Stimulated activated CD8-positive, alpha-beta memory T cell treated with anti-CD3 and anti-CD28 coated beads, Interleukin-7, amount 100 ng/mL, for 4 hours (primary cell): ENCODE measurements at places on chromosomes 16 and 17.

- DNase-seq = no peak
Measured at GRCh38 chr16:64926476-64926875, 195.4 kb downstream of the CDH11 start.

DNA sequence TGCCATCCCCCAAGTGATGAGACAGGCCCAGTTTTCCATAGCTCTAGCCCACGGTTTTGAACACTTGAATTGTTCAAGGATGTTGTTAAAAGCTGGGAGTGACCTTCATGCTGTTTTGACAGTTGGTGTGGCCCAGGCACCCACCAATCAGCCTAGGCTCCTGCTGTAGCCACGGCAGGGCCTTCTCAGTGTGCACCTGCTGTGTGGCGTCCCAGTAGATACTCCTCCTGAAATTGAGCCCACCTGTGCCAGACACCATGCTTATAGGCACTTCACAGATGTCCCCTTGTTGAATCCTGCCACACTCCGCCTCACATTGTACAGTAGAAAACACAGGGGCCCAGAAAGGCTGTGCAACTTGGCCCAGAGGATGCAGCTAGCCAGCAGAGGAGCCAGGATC lies 86.4 kb downstream of the SOCS1 start:
- DNase-seq = no peak

DNA sequence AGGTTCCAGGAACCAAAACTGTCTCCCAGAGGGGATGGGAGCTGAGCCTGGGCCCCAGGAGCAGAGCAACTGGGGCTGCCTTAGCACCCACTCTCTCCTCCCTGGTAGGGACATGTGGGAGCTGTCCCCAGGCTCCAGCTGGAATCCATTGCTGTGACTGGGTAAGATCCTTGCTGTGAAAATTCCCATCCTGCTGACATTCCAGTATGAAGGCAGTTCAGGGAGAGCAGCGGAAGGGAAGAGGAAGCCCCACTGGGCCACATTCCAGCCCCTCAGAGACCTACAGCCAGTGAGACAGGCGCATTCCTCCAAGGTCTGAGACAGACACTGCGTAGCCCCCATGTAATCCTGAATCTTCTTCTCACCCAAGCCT lies 24.2 kb downstream of the MYO18A start:
- no peak for DNase-seq

- DNase-seq = no peak
Measured at GRCh38 chr16:67608364-67608763, 36.6 kb upstream of the CARMIL2 start.

- no peak for DNase-seq
Measured at GRCh38 chr17:66829386-66829864, 5.5 kb upstream of the CACNG5 start.

GRCh38 chr16:65083164-65083857 lies 38.6 kb downstream of the CDH11 start:
- DNase-seq = no peak

- no peak for DNase-seq
Measured at GRCh38 chr16:6446370-6446769, 886.3 kb upstream of the RBFOX1 start.

DNA sequence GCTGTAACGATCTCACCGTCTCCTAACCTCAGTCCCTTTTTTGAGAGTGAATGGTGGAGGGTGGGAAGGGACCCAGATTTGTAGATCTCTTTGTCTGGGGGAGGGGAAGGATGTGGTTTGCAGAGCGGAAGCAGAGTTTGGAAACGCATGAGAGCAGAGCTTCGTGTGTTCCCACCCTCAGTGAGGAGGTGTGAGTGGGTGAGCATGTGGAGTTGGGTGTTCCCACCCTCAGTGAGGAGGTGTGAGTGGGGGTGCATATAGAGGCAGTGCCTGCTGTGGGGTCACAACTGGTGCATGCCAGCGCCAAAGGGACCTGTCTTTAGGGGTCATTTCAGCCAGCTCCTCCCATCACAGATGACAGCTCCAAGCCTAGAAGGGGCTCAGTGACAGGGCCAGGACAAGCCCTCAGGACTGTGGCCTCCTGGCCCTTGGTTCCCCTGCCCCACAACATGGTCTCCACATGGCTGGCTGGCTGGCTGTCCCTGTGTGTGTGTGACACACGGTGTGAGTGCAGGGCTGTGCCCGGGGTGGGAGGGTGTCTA lies 1.8 kb upstream of the CISD3 start:
- DNase-seq = peak; percentile 74

DNA sequence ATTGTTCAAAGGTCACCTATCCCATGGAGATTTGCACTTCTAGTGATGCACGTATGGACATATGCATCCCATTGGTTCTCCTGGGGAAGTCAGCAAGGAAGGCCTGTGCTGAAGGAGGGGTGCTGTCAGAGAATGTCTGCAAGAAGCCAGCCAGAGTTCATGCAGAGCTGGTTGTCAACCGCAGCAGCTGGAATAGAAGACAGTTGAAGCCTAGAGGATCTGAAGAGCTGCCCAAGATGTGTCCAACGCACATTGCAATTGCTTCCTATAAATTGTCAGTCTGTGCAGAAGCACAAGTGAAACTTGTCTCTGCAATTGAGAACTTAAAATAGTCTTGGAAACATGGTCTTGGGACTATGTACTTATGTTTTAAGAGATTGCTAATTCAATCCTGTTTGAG lies 82.1 kb upstream of the CNTNAP4 start:
- no peak for DNase-seq

GRCh38 chr16:47304563-47304962 lies 156.3 kb downstream of the ITFG1 start:
- no peak for DNase-seq

GRCh38 chr16:49664221-49665215 lies 191.4 kb downstream of the ZNF423 start:
- DNase-seq = no peak

DNA sequence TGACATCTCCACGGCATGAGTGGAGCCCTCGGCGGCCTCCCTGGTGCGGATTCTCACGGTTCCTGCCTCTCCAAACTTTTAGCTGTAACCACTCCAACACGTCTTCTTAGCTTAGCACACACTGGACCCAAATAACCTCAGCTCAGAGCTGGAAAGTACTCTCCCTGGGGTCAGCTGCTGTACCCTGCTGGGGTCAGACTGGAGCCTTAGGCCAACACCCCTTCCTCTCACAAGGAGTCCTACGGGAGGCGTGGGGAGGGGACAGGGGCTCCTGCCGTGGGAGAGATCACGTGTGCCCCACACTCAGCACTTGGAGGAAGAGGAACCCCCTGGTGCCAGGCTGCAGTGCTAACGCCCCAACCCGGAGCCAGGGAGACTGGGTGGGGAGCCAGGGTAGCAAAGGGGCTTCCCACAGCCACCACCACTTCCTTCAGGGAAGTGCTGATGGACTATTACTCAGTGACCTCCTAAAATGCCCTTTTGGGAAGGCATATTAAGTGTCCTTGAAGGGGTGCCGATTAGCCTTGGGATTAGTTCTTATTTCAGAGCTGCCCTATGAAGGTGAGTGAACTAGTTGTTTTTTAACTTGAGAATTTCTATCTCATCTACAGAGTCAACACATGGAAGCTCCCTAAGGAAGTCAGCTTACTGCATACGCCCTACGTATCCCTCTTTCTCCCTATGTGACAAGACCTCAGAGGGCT lies 124.0 kb downstream of the HIC1 start:
- DNase-seq = no peak

- DNase-seq = no peak
Measured at GRCh38 chr17:37016780-37017179, 68.0 kb downstream of the AATF start.

DNA sequence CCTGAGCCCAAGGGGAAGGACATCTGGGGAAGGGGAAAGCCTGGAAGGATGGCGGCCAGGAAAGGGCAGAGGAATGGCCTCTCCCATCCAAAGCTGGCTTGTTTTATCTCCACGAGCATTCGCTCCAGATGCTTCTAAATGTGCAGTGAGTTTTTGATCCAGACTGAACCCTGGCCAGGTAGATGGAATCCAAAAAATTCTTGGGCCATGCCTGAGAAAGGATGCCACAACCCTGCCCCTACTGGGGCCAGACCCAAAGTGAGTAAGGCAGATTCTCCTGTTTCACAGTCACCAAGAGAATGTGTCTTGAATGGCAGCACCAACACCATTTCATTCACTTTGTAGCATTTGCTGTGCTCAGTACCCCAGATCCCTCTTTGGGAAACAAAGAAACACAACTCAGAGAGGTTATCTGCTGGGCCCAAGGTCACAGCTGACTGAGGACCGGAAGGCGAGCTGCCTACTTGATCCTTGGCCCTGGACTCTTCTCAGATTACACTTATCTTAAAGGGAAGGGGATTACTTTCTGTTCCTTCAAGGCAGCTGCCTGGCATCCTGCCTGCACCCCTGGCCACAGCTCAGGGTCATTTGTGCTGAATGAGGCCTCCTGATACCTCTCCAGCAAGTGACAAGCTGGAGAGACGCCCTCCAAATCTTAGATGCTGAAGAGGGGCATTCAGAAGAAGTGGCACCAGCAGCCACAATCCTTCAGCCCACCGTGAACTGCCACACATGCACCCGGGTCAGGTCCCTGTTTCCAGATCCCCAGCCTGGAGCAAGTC lies 3.6 kb downstream of the LRRC75A start:
- no peak for DNase-seq

- DNase-seq = peak; percentile 12
Measured at GRCh38 chr16:57999366-57999970, 1.0 kb downstream of the ZNF319 start.

GRCh38 chr17:7016886-7017826 lies 4.7 kb downstream of the RNASEK start:
- DNase-seq = no peak

- no peak for DNase-seq
Measured at GRCh38 chr16:1474082-1474795, 589 bp downstream of the CLCN7 start.

DNA sequence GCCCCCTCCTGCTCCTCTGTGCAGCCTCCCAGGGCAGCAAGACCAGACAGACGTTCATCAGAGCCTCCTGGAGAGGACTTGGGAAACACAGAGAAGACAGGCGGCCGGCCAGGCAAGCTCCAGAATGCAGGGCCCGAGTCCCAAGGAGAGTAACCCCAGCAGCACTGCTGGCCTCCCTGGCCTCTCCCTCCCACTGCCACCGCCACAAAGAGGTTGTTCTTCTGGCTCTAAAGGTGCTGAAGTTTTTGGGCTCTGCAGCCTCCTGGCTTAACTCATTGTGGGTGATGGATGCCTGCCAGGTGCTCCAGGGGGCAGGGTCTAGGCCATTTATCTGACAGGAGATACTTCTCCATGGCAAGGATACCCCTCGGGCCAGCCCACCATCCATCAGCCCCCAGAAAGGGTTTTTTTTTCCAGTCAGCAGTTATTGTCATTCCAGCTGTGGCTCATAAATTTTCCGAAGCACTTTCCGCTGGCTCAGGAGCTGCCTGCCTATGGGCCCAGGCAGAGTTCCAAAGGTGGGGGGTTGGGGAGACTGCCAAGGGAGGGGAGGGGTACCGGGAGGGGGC lies 32.0 kb upstream of the MRPS23 start:
- no peak for DNase-seq

- DNase-seq = no peak
Measured at GRCh38 chr16:85348911-85349334, 236.7 kb upstream of the CIBAR2 start.

DNA sequence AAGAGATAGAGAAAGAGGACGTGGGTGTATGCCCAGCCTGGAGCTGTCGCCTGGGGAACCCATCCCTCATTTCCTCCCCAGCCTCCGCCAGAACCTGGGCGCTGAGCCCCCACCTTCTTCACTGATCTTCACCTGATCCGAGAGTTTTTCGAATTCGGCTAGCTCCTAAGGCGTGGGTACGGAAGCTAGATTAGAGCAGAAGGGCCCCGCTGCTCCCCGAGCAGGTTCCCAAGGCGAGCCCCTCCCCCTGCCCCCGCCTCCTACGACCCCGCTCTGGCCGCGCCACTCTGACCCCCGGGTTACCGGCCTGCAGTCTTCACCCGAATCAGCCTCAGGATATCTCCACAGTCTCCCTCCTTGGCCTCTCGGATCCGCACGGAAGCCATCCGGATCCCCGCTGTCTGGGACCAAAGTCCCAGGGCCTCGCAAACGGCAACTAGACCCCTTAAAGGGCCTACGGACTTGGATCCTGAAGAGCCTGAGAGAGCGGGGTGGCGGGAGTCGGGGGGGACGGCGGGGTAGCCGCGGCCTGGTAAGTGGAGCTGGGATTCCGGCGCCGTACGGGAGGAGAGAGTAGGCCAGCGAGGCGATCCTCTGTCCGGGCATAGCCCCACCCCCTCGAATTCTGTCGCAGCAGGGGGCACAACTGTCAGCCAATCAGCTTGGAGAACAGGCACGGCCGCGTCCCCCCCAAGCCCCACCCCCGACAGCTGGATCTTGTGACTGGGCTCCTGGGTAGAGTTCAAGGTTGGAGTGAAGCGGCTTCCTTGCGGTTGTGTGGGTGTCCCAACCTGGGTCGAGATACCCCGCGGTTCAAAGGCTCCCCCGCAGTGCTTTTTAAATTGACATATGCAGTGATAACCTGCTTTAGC lies at the start of gene SAT2:
TSS of gene SAT2 (minus strand) at position 572 of the 872 bp plus-strand sequence. CDS start at position 386, 186 bp downstream.
- peak; percentile 85 for DNase-seq
